ENCODE measurements at places on chromosomes 5 and 9.

DNA sequence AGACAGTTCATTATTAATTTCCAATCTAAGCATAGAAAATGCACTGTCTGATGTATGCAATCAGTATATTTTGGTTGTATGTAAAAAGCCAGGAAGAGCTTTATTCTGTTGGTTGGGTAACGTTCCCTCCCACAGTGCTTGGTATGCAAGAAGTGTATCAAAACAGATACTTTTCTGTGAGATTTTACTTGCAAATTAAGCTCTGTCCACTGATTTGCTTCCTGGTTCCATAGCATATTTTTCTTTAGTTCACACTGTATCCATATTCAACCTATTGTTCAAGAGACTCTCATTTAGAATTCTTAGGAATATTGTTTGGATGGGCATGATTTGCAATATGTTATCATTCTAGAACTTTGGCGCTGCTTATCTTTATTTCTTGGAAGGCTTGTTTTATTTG is 47.4 kb downstream of the RNF180 start:
- DNase-seq = no peak

- no peak for DNase-seq
Measured at GRCh38 chr5:80409367-80409966, 1.6 kb downstream of the ZFYVE16 start.

DNA sequence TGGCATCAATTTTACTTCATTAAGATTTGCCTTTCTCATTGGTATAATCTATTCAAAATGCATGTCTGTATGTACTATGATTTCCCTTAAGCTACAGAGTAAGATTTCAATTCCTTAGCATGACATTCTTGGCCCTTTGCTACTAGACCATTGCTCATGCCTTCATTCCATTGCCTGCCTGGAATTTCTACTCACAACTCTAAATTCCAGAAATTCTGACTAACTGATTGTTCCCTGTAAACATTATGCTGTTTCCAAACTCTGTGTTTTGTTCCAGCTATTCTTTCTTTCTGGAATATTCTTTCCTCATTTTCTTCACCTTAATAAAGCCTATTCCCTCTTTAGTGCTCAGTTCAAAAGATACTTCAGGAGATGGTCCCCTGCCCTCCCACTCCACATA is 568.8 kb upstream of the SEMA6A start:
- no peak for DNase-seq

DNA sequence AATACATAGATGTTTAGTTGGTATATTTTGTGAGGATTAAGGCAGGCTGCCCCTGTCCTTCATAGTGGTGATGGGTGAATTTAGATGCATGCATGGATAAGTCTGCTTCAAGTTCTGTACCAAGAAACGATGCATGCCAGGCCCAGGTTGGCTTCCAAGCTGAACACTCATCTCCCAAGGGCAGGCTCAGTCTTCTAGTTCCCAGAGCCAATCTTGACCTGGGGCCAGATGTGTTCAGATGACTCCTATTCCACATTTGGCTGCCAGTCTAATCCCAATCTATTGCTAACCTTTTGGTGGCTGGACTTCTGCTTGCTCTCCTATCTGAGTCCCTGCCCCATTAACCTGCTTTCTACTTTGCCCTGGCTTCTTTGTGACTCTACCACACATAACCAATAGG is 18.5 kb upstream of the SNAPC3 start:
- DNase-seq = no peak

- no peak for DNase-seq
Measured at GRCh38 chr5:55073211-55073610, 29.2 kb upstream of the GZMA start.

- DNase-seq = no peak
Measured at GRCh38 chr9:134252084-134252830, 74.0 kb upstream of the RXRA start.

DNA sequence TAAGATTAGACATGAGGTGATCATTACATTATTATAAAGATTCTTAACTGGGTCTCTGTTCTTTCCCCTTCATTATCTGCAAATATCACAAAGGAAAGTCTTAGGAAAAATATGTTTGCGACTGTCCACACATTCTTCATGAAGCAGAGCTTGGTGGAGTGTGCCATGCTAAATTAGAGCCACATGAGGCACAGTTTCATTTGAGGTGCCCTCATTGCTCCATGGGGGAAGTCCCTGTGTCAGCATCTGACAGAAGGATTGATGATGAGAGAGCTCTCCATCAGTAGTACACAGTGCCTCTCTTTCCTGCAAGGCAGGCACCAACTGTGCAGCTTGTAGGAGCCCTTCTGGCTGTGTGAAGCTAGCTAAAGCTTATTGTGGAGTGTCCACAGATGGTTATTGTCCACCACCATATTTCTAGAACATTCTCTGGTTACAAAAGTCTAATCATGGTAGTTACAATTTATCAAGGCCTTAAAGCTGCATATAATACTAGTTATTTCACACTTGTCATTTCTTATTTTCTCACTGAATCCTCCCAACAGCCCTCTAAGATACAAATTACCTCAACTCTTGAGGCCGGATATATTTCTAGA is 63.9 kb downstream of the C9orf152 start:
- no peak for DNase-seq

DNA sequence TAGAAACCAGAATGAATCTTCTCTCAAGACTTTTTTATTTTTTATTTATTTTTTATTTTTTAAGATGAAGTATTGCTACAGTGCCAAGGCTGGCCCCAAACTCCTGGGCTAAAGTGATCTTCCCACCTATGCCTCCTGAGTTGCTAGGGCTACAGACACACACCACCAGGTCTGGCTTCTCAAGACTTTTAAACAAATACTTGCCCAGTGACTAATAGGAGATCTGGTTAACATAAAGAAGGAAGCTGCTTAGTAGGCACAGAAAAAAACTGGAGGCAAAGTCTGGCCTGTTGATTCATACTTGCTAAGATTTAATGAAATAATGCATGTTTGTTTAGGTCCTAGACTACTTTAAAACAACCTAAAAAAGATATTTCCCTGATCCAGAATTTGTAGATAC is 43.8 kb downstream of the SLC38A9 start:
- DNase-seq = no peak

DNA sequence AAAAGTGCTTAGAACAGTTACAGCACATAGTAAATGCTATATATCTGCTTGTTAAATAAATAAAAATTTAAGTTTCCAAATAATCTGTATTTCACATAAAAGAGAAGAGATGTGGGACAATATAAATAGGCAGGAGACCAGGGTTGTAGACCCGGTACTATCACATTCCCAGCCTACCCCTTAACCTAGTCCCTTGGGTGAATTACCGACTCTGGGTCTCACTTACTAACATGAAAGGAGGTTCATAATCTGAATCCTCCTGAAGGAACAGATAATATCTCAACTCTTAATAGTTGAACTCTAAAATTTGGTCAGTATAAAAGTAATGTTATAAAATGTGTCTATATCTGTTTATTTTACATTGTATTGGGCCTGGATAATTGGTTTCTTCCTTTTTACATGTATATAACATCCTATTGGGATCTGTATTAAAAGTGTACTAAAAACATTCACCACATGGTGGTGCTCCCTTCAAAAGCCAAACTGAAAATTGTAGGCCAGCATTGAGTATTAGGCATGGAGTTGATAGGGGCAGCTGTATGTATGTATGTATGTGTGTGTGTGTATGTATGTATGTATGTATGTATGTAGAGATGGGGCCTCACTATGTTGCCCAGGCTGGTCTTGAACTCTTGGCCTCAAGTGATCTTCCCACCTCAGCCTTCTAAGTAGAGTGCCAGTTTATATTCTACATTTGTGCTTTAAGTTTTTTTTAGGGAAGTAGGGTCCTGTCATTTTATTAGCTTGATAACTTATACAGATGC is 64.2 kb upstream of the ABL1 start:
- DNase-seq = no peak

GRCh38 chr5:53038196-53038847 is 49.2 kb downstream of the ITGA2 start:
- no peak for DNase-seq

- no peak for DNase-seq
Measured at GRCh38 chr5:151520294-151520693, 70.8 kb downstream of the FAT2 start.

- DNase-seq = no peak
Measured at GRCh38 chr5:109656829-109657228, 32.9 kb upstream of the MAN2A1 start.

DNA sequence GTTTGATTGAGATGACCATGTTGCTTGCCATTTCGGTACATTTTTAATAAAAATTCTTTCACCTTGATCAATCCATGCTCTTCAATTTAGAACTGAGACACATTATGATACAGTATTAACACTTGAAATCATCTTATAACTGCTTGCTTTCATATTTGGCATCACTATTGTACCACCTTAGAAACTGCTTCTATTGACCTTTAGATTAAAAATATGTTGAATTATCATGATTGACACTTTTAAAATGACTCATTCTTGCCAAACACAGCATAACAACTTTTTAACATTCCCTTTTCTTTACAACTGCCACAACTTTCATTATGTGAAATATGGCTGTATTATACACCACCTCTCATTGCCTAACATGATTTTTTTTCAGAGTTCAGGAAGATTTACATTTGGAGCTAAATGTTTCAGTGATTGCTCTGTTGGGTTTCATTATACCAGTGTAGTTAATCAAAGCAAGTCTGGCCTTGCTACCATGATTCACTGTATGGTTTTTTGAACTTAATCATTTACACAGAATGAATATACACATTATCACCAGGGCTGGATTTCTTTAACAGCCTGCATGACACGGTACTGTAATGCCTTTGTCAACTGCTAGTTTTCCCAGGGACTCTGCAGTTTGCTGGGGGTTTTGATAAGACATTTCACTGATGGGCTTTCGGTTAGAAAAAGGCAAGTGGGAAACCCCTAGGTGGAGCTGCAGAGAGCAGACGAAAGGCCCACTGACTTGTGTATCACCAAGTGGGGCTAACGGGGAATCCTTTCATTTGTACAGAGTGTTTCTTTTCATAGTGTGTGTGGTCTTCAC is 93.6 kb upstream of the TLE4 start:
- no peak for DNase-seq

GRCh38 chr5:111469293-111469896 is 42.9 kb downstream of the STARD4 start:
- DNase-seq = no peak

DNA sequence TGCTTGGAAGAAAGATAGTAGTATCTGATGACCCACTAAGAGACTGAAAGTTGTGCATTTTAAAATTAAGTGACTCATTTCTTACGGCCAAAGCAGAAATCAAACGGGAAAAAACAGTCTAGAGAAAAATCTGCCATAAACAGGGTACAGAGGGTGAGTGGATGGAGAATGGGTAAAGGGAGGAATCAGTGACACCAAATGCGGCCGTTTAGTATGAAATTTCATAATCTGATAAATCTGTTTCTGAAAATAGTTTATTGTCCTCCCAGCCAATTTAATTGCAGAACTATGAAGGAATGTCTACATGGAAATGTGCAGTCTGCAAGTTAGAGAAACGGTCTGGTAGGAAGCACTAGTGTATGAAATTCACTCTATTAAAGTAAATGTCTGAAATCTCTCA is 39.5 kb downstream of the ADAMTS12 start:
- no peak for DNase-seq

- DNase-seq = no peak
Measured at GRCh38 chr5:57503433-57503832, 20.8 kb upstream of the ACTBL2 start.

GRCh38 chr9:16417161-16417560 is 453.3 kb downstream of the BNC2 start:
- no peak for DNase-seq

- peak; percentile 36 for DNase-seq
Measured at GRCh38 chr5:110054240-110054639, 364.5 kb downstream of the MAN2A1 start.

DNA sequence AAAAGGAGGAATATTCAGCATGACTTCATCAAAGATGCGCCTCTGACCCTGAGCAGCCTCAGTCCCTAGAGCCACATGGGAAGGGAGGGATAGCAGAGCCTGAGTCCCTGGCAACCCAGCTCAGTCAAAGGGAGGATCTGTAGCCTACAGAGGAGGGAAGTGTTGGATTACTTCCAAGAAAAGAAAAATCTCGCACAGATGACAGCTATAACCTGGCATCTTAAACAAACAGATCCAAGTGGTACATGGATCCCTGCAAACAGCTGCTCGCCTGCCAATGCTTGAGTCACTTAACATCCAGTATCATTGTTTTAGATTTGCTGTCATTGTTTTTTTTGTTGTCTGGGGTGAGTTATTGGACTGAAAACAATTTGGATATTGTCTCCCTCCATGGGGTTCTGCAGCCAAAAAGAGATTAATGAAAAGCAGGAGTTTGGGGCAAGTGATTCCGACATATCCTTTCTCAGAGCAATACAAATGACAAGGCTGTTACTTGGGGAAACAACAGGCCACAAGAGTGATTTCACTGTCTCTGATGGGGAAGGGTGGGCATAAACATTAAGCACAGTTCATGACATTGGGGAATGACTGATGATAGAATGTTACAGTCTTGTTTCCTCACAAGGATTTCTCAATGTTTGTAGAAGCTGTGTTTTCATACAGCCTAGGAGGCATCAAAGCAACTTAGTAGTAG is 153.5 kb upstream of the KIF2A start:
- no peak for DNase-seq

GRCh38 chr5:627840-628239 is 15.7 kb downstream of the CEP72 start:
- no peak for DNase-seq

DNA sequence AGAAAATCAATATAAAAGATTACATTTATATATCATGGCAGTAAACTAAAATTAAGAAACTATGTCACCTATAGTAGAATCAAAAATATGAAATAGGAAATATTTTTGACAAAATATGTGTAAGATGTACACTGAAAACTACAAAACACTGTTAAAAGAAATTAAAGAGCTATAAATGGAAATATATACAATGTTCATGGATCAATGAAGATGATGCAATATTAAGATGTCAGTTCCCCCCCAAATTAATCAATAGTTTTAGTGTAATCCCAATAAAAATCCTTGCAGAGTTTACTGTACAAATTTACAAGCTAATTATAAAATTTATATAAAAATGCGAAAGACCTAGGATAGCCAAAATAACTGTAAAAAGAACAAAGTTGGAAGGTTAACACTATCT is 173.0 kb upstream of the ADRA1B start:
- no peak for DNase-seq

- DNase-seq = peak; percentile 40
Measured at GRCh38 chr9:4297786-4298254, 2.0 kb downstream of the GLIS3 start.

All from activated CD4-positive, CD25-positive, alpha-beta regulatory T cell treated with anti-CD3 and anti-CD28 coated beads, Interleukin-2, amount 50 U/mL, for 72 hours (primary cell).